ENCODE measurements at places on chromosomes 7 and 10.

- no peak for DNase-seq
Observed at GRCh38 chr7:35747611-35748010, 52.7 kb upstream of the HERPUD2 start.

- DNase-seq: peak; percentile 48
Observed at GRCh38 chr10:132627666-132628531, 90.3 kb downstream of the INPP5A start.

DNA sequence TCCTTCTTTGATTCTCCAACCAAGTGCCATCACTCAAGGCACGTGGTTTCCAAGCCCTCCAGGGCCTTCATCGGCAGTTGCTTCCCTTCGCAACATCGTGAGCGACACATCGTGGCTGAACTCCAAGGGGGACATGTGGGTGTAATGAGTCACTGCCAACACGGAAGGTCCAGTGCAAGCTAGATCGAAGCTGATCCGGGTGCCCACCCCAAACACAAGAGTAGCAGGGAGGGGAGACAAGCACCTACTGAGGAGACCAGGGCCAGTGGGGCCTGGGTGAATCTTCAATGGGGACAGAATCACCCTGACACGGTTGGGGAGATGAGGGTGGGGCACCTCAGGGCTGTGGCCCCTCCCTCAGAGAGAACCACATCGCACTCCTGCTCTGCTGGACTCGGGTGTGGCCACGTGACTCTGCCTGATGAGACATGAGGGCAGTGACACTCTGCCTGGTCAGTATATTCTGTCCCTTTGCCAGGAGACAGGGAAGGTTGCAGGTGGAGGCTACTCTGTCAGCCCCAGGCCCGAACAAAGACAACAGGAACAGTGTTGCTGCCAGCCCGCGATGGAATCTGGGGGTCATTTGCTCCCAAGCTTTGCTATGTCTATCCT, 36.8 kb upstream of the HSPA12A start:
- DNase-seq: no peak

- no peak for DNase-seq
Observed at GRCh38 chr10:31605426-31605825, 286.4 kb downstream of the ZEB1 start.

DNA sequence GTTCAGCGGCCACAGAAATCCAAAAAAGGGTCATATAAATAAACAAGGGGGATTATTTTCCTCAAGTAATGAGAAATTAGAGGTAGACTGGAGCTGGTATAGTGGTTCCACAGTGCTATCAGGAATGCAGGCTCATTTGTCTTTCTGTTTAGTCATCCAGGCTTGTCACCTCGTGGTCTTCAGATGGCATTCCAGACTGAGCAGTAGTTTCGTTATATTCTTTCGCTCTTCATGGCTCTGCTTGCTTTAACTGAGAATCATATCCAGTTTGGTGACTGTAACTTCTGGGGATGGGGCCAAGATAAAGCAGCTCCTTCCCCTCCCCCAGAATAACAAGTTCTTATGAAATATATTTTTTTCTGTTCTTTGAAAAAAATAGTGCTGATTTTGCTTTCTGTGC, 9.5 kb downstream of the ANKIB1 start:
- no peak for DNase-seq

GRCh38 chr7:15692501-15693020, 6.1 kb upstream of the MEOX2 start:
- DNase-seq: no peak

GRCh38 chr10:75187961-75188426, 22.6 kb upstream of the VDAC2 start:
- no peak for DNase-seq

- no peak for DNase-seq
Observed at GRCh38 chr10:86269332-86269731, 97.3 kb downstream of the GRID1 start.

GRCh38 chr7:132141109-132141508, 435.2 kb downstream of the PLXNA4 start:
- DNase-seq: no peak

DNA sequence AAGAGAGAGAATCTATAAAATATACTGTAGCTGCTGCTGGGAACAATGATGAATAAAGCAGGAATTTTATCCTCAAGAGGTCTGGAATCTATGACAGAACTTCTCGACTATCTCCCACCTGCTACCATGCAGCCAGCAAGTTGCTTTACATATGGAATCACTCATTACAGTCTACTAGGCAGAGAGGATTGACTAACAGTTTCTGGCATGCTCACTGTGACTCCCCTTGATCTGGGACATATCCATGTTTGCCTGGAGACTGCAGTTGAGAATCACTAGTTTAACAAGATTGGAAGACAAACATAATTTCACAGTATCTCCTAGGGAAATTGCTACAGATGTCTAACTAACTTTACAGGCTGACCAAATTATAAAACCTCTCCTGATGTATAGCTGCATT, 13.3 kb downstream of the GPR37 start:
- no peak for DNase-seq

DNA sequence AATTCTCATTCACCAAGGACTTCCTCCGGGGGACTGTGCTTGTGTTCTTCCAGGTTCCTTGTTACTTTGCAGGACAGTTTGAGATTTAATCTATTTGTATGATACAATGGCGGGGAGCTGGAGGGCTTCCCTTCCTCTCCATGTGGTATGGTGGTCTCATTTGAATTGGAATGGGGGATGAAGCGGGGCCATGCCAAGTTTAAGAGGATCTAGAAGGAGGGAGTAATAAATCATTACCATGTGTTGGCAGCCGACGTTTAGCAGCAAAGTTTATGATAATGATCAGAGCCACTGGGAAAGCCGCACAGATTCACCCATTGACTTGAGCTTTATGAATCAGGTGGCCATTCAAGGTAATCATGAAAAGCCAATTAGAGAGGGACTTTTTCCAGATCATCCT, 355.1 kb upstream of the MGMT start:
- DNase-seq: no peak

- DNase-seq: no peak
Observed at GRCh38 chr7:113976508-113976907, 57.7 kb upstream of the PPP1R3A start.

GRCh38 chr7:159158125-159158887, 13.6 kb upstream of the VIPR2 start:
- no peak for DNase-seq

- no peak for DNase-seq
Observed at GRCh38 chr10:558891-559766, 130.3 kb downstream of the DIP2C start.

- DNase-seq: no peak
Observed at GRCh38 chr10:73432646-73433537, 469 bp downstream of the MSS51 start.

GRCh38 chr10:68732651-68733050, 11.6 kb downstream of the CCAR1 start:
- DNase-seq: no peak

DNA sequence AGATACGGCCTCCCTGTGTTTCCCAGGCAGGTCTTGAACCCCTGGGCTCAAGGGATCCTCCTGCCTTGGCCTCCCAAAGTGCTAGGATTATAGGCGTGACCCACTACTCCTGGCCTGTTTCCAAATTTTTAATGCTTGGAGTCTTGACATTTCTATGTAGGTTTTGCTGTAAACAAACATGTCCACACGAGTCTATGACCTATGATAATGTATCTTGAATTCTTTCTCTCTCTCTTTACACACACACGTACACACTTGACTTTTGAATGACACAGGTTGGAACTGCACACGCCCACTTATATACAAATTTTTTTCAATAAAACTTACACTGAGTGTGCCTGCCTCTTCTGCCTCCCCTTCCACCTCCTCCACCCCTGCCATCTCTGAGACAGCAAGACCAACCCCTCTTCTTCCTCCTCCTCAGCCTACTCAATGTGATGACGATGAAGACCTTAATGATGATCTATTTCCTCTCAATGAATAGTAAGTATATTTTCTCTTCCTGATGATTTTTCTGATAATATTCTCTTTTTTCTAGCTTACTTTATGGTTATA, 44.1 kb upstream of the LAMB1 start:
- no peak for DNase-seq

DNA sequence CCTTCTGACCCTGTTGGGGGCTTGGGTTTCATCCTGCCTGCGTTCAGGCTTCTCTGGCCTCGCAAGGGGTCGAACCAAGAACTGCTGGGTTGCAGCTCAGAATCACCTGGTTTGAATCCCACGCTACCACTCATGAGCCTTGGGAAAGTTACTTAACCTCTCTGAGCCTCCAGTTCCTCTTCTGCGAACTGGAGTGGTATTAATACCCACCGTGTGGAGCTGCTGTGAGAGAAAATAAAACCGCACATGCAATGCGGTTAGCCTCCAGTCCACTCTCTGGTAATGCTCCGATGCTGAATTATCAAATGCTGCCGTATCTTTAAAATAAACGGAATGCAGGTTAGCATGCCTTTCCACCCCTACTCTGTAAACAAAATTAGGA, 171.9 kb downstream of the ARHGAP12 start:
- DNase-seq: no peak

DNA sequence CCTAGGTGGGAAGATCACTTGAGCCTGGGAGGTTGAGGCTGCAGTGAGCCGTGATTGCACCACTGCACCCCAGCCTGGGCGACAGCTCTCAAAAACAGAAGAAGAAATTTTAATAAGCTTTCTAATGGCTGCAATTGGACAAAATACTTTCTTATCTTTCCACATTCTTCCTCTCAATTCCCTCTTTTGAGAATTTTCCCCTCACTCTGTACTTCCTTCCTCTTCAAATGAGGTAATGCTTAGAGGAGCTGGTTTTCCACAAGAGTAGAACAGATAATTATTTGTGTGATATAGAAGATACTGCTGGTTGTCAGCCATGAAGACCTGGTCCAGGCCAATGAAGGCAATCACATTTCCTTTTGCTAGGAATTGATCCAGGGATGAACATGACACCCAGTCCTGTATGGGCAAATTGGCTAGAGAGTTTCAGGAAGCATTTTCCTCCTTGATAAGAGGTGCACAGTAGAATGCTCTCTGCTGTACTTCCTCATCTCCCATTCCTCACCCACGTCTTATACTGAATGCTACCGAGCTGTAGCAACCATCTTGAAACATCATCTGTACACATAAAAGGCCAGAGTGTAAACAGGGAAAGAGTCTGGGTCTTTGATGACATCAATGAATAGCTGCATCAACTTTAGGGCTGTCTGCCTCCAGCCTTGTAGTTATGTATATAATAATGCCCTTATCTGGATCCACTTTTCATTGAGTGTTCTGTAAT, 103.9 kb downstream of the CDK6 start:
- DNase-seq: no peak

DNA sequence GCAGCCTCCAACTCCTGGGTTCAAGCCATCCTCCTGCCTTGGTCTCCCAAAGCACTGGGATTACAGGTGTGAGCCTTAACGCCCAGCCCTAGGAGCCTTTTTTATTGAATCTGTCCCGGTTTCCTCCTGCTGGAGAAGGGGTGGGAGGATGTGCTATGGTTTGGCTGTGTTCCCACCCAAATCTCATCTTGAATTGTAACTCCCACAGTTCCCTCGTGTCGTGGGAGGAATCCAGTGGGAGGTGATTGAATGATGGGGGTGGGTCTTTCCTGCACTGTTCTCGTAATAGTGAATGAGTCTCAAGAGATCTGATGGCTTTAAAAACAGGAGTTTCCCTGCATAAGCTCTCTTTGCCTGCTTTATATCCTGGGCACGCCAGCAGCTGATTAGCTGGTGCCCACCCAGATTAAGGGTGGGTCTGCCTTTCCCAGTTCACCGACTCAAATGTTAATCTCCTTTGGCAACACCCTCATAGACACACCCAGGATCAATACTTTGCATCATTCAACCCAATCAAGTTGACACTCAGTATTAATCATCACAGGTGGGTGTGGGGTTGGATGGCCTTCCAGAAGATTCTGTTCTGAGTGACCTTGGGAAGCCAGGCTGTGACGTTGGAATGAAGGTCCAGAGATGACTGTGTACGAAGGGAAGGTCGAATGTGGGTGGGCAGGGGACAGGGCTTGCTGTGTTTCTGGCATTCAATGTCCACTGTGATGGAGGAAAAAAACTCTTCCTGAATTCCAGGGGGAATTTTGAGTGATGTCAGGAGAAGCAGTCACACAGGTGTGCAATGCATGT, 33.8 kb upstream of the CUX1 start:
- DNase-seq: no peak

DNA sequence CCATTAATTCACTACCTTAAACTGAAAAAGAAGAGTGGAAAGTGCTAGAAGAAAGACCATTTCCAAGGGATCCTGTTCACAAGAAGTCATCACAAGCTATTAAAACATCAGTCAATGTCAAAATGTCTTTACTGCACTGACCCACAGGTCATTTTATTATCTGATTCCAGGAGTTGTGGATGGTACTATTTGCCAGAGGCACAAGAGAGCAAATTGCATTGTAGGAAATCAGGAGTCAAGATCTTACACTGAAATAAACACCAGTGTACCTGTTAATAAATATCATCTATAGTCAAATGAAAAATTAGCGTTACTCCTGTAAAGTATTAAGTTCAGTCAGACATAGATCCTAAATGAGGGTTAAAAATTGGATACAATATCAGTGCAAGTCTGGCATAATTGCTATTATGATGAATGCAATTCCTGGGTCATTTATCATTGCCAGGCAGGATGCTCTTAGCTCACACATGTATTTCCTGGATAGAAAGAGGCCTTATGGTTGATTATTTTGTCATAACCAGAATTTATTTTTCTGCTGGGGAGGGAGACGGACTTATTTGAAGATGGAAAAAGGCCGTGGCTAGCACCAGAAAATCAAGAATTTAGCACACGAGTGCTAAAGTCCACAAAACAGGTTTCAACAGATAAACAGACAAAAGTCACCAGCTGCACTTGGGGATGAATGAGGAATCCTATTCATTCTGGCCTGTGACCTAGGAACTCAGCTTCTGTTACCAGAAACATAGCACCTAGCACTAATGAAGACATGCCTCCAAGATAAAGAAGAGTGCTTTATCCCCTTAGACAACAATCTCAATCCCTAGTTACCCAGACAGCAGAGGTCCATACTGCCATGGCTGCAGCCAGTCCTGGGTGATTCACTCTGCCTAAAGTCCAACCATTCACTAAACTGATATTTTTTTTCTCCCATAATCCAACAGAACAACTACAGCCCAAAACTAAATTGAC, 683.1 kb upstream of the POM121L12 start:
- no peak for DNase-seq

GRCh38 chr7:153381275-153382040, 621.9 kb downstream of the ACTR3B start:
- DNase-seq: no peak

- no peak for DNase-seq
Observed at GRCh38 chr7:83550100-83550499, 98.8 kb downstream of the SEMA3E start.

GRCh38 chr10:101780818-101781654, 2.2 kb downstream of the NPM3 start:
- peak; percentile 7 for DNase-seq
